H54 (cell line): ENCODE measurements at places on chromosomes 2 and 18.
A peak's percentile ranks its signal among the peaks of the same experiment; 100 is the strongest.

GRCh38 chr2:101625387-101625786 is 72.1 kb upstream of the MAP4K4 start:
- DNase-seq = no peak

- DNase-seq = no peak
Measured at GRCh38 chr18:79169958-79170555, 100.9 kb downstream of the ATP9B start.

GRCh38 chr2:68971591-68972231 is 2.7 kb upstream of the GKN1 start:
- peak; percentile 48 for DNase-seq

GRCh38 chr2:83079007-83079406 is 1380.1 kb downstream of the SUCLG1 start:
- DNase-seq = no peak

- no peak for DNase-seq
Measured at GRCh38 chr2:66938471-66938967, 458.6 kb upstream of the ETAA1 start.

DNA sequence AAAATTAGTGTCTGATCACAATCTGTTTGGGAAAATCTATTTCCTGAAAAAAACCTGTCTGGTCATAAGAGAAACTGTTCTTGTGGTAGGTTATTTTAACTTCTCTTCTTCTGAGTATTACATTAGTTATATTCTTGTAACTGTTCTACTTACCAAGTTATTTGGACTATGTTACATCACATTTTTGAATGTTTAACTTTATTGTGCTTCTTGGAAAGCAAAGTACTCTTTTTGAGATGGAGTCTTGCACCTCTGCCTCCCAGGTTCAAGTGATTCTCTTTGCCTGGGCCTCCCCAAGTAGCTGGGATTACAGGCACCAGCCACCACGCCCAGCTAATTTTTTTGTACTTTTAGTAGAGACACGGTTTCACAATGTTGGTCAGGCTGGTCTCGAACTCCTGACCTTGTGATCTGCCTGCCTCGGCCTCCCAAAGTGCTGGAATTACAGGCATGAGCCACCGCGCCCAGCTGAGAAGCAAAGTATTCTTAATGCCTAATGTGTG is 39.4 kb downstream of the AFTPH start:
- DNase-seq = no peak

DNA sequence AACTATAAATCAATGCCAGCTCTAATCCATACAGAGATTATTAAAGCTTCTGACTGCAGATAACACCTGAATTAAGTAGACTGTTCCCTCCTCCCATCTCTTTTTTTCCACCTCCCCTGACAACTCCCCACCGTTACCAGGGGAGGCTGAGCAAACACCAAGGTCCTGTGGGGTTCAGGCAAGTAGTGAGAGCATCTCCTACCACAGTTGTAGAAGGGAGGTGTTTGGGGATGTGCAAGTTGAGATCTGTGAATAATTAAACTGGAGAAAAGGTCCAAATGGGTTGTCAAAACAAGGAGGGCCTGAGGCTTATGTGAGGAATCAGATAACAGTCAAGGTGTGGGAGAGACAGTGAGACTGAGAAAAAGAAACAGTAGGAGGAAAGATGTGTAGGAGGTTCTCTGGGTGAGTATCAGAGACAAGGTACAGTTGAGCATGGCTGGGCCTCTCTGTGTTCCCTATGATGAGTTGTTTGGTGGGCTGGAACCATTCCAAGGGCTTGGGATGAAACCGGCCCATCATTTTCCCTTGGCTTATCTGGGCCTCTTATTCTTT is 194.6 kb downstream of the CYRIA start:
- DNase-seq = no peak

- DNase-seq = no peak
Measured at GRCh38 chr2:143263066-143263625, 133.9 kb downstream of the ARHGAP15 start.

DNA sequence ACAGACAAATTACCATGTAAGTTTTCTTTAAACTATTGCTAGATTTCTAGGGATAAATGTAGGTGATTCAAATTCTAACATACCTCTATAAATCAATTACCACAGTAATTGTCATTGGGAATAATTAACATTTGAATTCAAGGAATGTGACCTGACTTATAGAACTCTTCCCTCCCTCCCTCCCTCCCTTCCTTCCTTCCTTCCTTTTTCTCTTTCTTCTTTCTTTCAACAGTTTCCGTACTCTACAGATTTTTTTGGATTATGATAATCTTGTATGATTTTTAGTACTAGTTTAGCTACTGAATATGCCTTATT is 18.2 kb upstream of the FTCDNL1 start:
- no peak for DNase-seq

- no peak for DNase-seq
Measured at GRCh38 chr2:177385151-177385550, 7.4 kb upstream of the AGPS start.

GRCh38 chr2:160731856-160732255 is 238.2 kb upstream of the RBMS1 start:
- no peak for DNase-seq

- DNase-seq = no peak
Measured at GRCh38 chr2:41180387-41180786, 728.5 kb upstream of the SLC8A1 start.

- no peak for DNase-seq
Measured at GRCh38 chr18:48800466-48800865, 150.3 kb downstream of the SMAD7 start.

DNA sequence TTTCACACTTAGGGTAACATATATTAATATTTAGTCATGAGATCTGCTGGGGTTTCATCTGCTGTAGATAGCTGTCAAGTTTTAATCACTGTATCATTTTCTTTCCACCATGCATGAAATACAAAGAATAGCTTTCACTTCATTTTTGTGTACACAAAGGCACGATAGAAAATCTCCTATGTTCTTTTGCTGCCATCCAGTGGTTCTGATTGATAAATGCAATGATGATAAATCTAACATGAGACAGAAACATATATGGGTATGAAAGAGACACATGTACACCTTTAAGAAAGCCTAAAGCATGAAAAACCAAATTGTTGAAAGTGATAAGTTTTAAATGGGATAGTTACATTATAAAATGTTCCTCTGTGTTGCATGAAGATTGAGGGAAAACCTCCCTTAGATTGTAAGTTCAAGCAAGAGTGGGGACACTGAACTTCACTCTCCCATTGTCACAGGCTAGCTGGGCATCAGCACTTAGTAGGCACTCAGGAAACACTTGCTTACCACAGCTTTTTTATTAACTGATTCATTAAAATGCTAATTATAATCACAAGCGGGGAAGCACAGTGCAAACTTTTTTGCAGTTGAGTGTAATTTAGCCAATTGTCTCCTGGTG is 31.2 kb downstream of the C1D start:
- DNase-seq = no peak

DNA sequence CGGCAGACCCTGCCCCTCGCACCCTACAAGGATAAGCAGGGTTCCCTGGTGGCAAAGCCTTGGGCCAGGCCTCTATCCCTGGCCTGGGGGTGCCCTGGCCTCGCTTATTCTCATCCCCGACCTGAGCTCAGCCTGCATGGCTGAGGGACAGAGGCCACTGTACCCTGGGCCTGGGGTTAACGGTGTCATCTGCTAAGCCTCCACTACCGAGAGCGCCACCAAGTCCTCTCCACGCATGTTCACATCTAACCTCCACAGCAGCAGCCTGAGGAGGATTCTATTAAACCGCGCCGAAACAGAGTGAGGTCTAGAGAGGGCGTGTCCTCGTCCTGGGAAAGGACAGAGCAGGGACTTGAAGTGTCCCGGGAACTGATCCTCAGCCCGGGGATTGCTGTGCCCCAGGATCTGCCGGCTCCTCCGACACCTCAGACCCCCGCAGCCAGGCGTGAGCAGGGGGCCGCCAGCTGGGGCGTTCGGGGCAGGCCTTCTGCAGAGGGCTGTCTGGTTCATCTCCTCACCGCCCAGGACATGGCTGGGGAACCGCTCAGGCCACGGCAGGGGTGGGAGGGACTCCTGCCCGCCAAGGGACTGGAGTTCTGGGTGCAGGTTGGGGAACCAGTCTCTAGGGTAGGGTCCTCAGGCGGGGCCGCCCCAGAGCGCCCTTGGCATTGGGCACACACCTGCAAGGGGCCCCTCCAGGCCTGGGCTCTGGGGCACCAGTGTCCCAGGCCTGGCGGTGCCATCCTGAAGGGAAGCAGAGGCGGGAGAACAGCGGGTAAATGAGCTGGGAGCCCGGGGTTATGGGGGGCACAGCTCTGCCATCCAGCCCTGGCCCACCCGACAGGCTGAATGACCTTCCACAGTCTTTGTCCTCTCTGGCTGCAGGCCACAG is 68.0 kb upstream of the SMAD7 start:
- no peak for DNase-seq

DNA sequence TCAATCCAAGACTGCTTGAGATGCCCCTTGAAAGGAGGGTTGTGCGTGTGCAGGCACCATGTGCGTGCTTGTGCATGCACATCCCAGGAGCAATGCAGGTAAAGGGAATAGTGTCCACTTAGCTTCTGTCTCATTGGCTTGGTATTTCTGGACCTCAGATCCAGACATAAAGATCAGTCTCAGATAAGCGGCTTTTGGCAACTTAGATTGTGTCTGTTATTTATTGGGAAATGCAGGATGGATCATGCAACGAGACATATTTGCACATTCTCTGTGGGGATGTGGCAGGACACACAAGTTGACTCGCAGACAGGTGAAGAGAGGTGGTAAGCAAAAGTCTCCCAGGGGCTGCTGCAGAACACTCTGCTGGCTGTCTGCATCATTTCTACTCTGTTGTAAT is 67.9 kb downstream of the SETBP1 start:
- DNase-seq = no peak

GRCh38 chr2:106839849-106840595 is 45.9 kb downstream of the ST6GAL2 start:
- no peak for DNase-seq

DNA sequence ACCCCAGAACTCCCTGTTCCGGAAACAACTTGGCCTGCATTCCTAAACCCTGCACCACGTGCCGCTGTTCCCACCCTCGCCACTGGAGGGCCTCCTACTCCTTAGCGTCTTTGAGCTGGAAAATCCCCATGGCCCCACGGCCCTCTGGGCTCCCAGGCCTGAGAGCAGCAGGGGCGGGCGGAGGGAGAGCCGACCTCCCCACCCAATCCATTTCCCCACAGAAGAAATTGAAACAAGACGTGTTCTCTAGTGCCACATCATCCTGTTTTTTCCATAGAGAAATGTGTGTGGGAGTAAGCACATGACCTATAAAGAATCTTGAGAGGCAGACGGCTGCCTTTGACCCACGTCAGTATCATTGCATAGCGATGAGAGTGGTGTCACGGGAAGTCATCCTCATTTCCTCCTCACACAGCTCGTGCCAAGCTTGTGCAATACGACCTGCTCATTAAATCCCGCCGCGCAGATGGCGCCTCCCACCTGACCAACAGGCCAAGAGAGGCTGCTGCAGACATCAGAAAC is 79.2 kb downstream of the LAMA1 start:
- DNase-seq = peak; percentile 62

DNA sequence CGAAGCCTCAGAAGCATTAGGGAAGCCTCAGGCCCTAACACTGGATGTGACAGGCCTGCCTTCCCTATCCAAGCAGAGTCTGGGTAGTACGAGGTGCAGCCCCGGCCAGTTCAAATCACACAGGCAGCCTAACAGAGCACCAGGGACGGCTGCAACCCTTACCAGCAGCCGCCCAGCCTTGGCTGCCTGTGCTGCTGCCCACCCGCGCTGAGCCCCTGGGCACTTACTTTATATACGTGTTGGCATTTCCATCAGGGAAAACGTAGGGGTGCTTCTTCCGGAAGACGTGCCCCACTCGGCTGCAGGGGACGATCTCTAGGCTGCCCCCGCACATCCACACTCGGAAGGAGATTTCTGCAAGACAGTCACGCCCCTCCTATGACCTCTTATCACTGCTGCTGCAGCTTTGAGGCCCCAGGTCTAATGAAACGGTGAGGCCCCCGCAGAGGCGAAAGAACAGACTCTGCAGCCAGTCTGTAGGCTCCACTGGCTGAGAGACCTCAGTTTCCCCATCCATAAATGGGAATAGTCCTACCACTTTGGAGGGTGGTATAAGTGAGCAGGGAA is 124.7 kb upstream of the CAPN13 start:
- no peak for DNase-seq

DNA sequence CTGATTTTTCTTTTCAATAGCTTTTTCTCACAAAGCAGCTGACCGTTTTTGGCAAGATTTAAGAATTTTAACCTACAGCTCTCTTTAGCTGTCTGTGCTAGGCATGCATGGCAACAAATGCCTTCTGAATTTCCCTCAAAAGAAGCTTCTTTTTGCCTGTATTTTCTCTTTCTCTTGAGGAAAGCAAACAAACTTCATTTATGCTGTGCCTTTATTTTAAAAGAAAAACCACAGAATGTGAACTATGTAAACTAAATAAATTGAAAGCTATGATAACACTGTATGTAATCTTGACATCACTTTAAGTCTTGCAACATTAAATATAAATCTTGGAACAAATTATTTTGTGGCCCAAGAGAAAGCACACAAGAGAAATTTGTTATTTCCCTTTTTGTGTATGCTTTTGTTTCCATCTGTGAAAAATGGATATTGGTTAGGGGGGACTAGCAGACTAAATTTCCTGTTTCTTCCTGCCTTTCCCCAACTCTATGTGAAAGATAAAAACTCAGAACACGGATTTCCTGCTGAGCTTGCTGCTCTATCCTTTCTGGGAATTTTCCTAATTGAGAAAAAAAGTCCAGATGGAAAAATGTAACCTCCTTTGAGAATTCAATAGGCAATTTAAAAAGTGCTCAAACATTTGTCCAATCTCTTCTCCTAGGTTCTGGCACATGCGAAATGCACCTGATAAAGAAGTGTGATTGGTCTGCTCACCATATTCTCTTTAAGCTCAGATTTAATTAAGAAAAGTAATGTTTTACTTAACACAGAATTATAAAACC is 20.9 kb upstream of the TFPI start:
- no peak for DNase-seq

DNA sequence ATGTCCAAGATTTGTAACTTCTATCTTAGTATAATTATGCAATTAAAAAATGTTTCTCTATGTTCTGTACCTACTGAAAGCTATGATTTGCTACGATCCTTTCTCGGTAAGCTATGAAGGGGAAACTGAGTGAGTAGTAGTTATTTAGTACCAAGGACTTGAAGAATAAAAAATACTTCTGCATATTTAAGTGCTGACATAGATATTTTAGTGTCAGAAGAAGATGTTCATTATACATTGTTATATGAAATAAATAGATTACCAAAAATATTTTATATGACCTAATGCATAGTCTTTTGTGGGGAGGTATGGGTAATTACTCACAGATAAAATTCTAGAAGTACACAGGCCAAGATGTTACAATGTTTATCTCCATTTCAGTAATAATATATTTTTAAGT is 39.0 kb downstream of the DSEL start:
- DNase-seq = no peak

DNA sequence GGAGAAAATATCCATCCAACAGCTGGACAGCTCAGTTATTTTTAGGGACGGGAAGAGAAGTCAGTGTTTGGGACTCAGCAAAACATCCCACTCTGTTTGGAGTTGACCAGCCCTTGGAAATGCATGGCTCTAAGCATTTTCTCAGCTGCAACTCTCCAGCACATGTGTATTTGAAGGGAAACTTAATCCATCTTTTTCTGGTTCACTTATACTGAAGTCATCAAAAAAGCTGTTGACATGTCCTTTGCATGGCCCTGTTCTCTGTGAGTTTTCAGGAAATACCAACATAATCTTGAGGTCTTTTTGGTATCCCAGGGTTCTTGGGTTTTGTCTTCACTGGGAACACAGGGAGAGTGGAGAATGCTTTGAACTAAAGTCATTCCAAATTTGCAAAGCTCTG is 91.9 kb upstream of the CELF4 start:
- DNase-seq = no peak

GRCh38 chr2:85584857-85585780 is 888 bp downstream of the VAMP5 start:
- peak; percentile 83 for DNase-seq

- no peak for DNase-seq
Measured at GRCh38 chr2:6602471-6602870, 263.2 kb downstream of the CMPK2 start.
